ENCODE measurements at places on chromosomes 7 and 10.

DNA sequence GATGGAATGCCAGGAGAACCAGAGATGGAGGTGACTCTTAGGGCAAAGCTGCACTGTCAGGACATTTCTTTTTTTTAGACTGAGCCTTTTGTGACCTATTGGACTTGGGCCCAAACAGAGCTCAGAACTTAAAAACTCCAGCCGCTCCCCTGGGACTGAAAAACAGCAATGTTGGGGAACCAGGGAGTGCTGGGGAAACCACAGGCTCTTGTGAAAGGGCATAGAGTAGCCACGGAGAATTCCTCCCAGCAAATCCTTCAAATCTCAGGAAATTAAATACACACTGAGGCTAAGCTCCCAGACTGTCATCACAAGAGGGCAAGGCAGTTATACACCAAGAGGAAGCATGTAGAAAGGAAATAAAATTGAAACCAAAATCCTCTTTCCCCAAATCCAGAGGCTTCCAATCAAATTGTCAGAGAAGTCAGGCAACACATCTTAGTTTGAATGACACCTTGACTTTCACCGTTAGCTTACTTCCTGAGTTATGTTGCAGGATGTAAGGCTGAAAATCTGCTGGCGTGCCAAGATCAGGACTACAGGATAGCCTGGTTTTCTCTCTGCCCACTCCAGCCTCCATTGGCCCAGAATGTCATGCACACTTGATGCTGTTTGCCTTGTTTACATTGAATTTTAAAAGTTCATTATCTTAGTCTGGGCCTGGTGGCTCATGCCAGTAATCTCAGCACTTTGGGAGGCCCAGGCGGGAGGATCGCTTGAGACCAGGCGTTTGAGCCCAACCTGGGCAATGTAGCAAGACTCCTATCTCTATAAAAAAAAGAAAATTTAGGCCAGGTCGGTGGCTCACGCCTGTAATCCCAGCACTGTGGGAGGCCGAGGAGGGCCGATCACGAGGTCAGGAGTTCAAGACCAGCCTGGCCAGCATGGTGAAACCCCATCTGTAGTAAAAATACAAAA lies 2.6 kb upstream of the RFC2 start:
- DNase-seq: peak; percentile 9

DNA sequence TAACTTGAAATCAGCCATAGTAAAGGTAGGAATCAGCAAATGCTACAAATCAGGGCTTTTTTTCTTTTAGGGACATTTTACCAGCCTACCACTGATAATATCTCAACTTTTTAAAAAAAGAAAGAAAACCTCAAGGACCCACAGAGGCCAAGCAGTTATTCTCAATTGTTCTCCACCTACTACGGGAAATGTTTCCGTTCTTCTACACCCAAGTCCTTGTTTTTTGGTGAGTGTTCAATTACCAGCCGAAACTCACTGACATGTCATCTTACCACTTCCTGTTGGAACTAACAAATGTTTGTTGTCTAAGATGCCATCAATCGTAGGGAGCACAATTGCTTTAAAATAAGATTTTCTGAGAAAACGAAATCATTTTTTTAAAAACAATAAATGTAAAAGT lies 50.2 kb upstream of the CDK1 start:
- no peak for DNase-seq

DNA sequence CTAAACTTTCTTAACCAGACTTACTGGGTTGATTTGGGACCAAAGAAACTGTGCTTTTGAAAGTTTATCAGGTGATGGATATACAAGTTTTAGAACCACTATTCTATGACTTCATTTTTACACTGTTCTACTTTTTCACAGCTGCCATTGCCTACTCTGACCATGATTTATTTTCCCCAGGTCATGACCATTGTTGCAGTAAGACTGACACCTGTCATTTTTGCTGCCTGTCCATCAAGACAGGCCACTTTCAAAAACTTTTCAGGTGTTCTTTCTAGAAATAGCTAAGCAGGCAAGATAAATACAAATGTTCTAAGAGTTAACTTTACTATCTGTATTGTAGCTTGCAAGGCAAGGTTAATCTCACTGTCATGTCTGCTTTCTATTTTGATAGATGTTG lies 147.9 kb upstream of the SEMA3C start:
- no peak for DNase-seq

- no peak for DNase-seq
Observed at GRCh38 chr7:29309041-29309854, 114.7 kb downstream of the CHN2 start.

GRCh38 chr10:114990991-114991390 lies 53.0 kb downstream of the TRUB1 start:
- DNase-seq: no peak

Measured in HFFc6 (cell line).